EH (cell line): ENCODE measurements at places on chromosomes 3 and 15.

- DNase-seq: no peak
Observed at GRCh38 chr15:44670087-44670950, 6.9 kb upstream of the SPG11 start.

DNA sequence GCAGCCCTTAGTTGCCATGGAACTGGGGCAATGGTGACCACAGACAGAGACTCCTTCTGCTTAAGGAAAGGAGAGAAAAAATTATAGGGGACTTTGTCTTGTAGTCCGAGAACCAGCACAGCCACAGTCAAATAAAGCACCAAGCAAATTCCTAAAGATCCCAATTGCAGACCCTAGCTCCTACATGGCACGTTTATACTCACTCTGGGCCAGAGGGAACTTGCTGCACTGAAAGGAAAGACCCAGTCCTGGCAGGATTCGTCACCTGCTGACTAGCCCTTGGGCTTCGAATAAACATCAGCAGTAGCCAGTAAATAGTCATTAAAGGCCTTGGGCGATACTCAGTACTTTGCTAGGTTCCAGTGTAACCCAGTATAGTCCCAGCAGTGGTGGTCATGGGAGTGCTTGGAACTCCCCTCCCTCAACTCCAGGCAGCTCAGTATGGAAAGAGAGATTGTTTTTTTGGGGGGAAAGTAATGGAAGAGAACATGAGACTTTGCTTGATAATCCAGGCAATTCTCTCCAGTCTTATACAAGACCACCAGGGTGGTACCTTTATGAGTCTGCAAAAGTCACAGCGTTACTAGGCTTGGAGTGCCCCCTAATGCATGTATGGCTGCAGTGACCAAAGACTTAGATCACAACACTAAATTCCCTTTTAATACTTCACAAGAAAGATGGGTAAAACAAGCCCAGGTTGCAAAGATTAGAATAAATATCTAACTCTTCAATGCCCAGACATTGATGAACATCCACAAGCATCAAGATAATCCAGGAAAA is 66.4 kb upstream of the AGTR1 start:
- no peak for DNase-seq

GRCh38 chr3:30141927-30142326 is 464.5 kb upstream of the TGFBR2 start:
- DNase-seq: peak; percentile 15

GRCh38 chr3:110881069-110881468 is 190.5 kb upstream of the NECTIN3 start:
- DNase-seq: peak; percentile 15

GRCh38 chr3:8702560-8702959 is 31.0 kb upstream of the CAV3 start:
- no peak for DNase-seq

DNA sequence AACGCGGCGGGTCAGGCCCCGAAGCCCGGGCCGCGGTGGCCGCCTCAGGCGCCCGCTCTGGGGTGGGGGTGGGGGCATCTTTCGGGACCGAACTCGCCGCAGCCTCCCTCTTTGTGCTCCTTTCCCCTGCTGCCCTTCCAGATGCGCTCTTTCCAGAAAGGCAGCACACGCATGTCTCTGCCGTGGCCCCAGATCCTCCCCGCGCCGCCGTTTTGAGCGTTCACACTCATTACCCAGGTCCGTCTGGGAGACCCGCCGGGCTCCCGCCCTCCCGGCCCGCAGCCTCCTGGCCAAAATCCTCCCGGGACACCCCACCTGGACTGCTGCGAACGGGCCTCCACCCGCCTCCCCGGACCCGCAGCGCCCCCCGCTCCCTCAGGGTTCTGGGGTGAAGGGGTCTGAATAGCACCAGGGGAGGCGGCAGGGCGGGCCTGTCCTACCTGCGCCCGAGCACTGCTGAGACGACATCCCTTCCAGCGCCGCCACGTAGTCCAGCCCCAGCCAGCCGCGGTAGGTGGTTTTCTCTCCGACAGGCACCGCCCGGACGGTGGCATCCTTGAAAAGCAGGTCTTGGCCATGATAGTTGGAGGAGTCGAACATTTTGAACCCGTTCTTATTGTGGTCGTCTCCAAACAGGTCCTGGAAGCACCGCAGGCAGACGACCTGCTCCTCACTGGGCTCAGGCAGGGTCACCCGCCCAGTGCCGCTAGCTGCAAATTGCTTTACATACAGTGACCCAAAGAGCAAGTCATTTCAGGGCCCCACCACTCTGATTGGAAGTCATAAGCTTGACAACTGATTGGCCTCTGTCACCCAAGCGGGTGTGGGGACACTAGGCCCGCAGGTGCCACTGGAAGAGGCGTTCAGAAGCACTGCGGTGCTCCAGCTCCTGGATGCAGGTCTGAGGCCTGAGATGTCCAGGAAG is 25.9 kb downstream of the MELTF start:
- DNase-seq: peak; percentile 12

DNA sequence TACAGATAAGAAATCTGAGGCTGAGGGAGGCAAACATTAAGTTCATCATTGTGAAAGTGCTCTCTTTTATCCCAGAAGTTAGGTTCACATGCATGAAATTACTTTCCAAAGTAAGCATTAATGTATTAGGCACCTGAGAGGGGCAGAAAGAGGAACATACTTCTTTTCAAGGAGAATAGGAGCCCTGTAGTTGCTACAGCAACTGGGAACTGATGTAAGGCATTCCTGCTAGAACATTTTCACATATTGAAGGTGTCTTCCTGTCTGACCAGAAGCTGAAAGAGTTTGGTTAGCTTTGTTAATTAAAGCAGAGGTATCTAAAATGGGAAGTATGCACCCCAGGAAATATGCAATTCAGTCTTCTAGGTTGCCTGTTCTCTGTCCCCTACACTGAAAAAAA is 65.5 kb upstream of the ZBTB20 start:
- DNase-seq: no peak

DNA sequence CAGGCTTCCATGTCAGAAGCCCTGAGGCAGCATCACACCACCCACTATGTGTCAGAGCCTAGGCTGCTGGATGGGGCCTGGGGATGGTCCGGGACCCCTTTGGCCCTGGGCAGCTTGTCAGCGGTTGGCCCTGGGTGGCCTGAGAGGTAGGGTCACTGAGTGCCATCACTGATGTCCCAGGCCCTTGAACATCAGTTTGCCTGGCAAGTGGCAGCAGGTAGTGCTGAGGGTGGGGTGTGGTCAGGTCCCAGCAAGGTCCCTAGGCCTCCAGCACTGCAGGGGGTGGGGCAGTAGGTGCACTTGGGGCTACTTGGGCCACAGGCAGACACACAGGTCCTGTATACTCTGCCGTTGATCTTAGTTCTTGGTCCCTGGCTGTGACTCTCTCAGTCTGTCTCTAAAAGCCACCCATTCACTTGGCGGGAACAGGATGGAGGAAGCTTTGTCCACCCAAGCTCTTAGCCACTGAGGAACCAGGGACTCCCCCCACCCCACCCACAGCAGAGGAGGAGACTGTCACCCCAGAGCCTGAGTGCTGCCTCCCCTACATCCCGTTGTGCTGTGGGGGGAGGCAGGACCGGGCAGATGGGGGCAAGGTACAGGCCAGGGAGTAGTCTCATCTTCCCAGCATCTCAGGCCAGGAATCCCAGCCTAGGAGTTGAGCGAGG is 5.8 kb downstream of the GNAI2 start:
- no peak for DNase-seq

GRCh38 chr15:91694131-91694830 is 159.2 kb upstream of the SLCO3A1 start:
- peak; percentile 53 for DNase-seq

DNA sequence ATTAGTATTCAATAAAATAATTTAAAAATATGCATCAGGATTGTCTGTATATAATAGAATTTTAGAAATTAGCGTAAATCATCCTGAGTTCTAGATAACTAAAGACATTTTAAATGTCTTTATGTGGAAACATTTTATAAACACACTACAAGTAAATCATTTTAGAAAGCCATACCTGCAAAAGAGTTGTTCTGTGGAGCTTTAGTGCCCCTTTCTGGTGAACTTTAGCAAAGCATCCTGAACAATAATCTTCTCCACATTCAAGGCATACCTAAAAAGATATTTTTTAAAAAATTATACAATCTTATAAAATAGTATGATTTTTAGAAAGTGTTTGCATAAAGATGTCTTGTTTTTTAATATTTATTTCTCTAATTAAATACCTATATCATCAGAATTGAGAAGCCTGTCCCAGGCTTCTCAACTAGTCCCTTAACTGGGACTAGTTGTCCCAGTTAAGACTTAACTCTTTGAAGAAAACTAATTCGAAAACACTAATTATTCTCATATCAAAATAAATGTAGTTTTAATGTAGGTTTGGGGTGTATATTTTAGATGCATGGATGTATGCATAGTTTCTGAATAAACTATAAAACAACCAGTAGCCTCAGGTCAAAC is 29.7 kb downstream of the ZBBX start:
- no peak for DNase-seq

- DNase-seq: no peak
Observed at GRCh38 chr15:77020348-77021087, 25.6 kb downstream of the PSTPIP1 start.
